ENCODE measurements at places on chromosomes 2 and 18. TPM values are rescaled to one million over a fixed set of nuclear protein-coding genes. Genes with fewer than 3 reads are reported as not detected.

The CCDC178 gene
- not detected for total RNA-seq

The DUSP2 gene
- total RNA-seq: 0.53 TPM

The STAT4 gene
- total RNA-seq: 3.5 TPM

The CIB4 gene
- total RNA-seq: 0.16 TPM

The EVA1A gene
- 12.6 TPM for total RNA-seq

The IL36RN gene
- 0.13 TPM for total RNA-seq

The MC2R gene
- total RNA-seq: not detected

The C2orf69 gene
- total RNA-seq: 10.0 TPM

The SIX2 gene
- 0.39 TPM for total RNA-seq

The ARL5A gene
- total RNA-seq: 29.7 TPM

The RGPD4 gene
- not detected for total RNA-seq

The HNMT gene
- total RNA-seq: 0.28 TPM

The STK39 gene
- 21.5 TPM for total RNA-seq

The CDH2 gene
- total RNA-seq: 48.7 TPM

The CPSF3 gene
- 57.8 TPM for total RNA-seq

The VWA3B gene
- total RNA-seq: not detected

The CYS1 gene
- total RNA-seq: 1.4 TPM

The CFAP65 gene
- total RNA-seq: 0.15 TPM

The SLC19A3 gene
- total RNA-seq: 3.4 TPM

The OSBPL6 gene
- 9.0 TPM for total RNA-seq

The CARF gene
- 1.0 TPM for total RNA-seq

The VIT gene
- not detected for total RNA-seq

The NT5C1B gene
- total RNA-seq: not detected

The CFC1 gene
- not detected for total RNA-seq

The CKAP2L gene
- total RNA-seq: 11.8 TPM

The PRSS56 gene
- 0.16 TPM for total RNA-seq

The CXCR1 gene
- total RNA-seq: not detected

The CCDC74B gene
- 6.1 TPM for total RNA-seq

The ZEB2 gene
- 6.2 TPM for total RNA-seq

The TMEM163 gene
- total RNA-seq: 0.12 TPM

The TMEM198 gene
- total RNA-seq: 0.54 TPM

The DSEL gene
- 0.40 TPM for total RNA-seq

The REG3A gene
- not detected for total RNA-seq

The SKOR2 gene
- total RNA-seq: not detected

The MAP3K19 gene
- total RNA-seq: not detected

The MDH1B gene
- 1.7 TPM for total RNA-seq

The FBXO41 gene
- 5.3 TPM for total RNA-seq

The PLEKHA3 gene
- 11.1 TPM for total RNA-seq

The MC4R gene
- total RNA-seq: not detected

The KYNU gene
- 304 TPM for total RNA-seq

The HEATR5B gene
- 8.4 TPM for total RNA-seq

The G6PC2 gene
- total RNA-seq: not detected

The TOGARAM2 gene
- total RNA-seq: 0.12 TPM

The LYG1 gene
- total RNA-seq: 1.6 TPM
